Stimulated activated naive CD8-positive, alpha-beta T cell treated with anti-CD3 and anti-CD28 coated beads, Interleukin-15, Interleukin-2, amounts not matched to agents 100 U/mL and 50 U/mL, for 24 hours (primary cell): ENCODE measurements at places on chromosomes 3 and 15.
A peak's percentile ranks its signal among the peaks of the same experiment; 100 is the strongest.

- no peak for DNase-seq
Measured at GRCh38 chr3:25586167-25586505, 78.6 kb downstream of the TOP2B start.

- DNase-seq, result no peak
Measured at GRCh38 chr3:59654480-59655417, 604.9 kb upstream of the CFAP20DC start.

GRCh38 chr3:128340198-128340903, 126.3 kb downstream of the DNAJB8 start:
- DNase-seq, result no peak

DNA sequence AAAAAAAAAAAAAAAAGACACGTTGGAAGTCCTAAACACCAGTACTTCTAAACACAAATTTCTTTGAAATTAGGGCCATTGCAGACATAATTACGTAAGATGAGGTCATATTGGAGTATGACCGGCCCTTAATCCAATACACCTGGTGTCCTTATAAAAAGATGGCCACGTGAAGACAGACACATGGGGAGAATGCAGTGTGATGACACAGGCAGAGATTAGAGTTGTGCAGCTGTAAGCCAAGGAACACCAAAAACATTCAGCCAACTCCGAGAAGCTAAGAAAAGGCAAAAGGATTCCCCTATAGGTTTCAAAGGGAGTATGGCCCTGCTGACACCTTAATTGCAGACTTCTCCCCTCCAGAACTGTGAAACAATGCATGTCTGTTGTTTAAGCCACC, 379.0 kb upstream of the PDZRN3 start:
- no peak for DNase-seq

DNA sequence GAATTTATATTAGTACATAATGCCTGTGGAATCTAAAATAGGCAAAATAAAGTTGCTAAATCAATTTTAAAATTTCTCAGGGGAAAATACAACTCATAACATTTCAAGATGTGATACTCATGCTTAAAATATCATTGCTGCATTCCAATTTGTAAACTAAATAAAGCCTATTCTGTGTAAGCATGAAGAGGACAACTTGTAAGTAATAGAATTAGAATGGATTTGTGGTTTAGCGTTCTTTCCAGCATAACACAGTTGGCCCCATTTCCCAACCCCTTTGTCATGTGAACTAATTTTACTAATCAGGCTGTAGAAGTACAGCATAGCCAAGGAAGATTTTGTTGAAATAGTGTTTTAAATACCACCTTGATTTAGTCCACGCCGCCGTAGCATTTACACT, 437.2 kb downstream of the SI start:
- no peak for DNase-seq

DNA sequence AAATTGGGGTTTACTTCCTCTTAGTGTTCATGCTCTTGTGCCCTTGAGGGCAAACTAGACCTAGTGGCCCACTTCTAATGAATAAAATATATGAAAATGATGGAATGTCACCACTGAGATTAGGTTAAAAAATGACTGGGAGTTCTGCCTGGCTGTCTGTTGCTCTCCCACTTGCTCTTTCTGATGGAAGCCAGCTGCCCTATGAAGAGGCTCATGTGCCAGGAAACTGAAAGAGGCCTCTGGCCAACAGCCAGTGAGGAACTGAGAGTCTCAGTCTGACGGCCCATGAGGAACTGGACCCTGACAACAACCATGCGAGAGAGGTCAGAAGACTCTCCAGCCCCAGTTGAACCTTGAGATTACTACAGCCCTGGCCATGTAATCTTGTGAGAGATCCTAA, 107.1 kb upstream of the FHIT start:
- no peak for DNase-seq

DNA sequence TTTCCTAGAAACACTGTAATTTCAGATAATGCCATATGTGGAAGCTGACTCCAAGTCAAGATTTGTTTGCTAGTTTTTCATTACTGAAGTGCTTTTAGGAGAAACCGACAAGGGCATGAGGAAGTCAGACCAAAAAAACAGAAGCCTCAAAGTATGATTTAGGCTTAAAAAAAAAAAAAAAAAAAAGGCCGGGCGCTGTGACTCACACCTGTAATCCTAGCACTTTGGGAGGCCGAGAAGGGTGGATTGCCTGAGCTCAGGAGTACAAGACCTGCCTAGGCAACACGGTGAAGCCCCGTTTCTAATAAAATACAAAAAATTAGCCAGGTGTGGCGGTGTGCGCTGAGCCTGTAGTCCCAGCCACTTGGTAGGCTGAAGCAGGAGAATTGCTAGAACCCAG, 11.6 kb downstream of the RPL15 start:
- no peak for DNase-seq

- DNase-seq, result no peak
Measured at GRCh38 chr15:63340878-63341277, 40.8 kb downstream of the CA12 start.

- no peak for DNase-seq
Measured at GRCh38 chr15:42138968-42139386, 17.5 kb downstream of the PLA2G4F start.

- DNase-seq, result no peak
Measured at GRCh38 chr3:54192026-54192425, 69.7 kb downstream of the CACNA2D3 start.

DNA sequence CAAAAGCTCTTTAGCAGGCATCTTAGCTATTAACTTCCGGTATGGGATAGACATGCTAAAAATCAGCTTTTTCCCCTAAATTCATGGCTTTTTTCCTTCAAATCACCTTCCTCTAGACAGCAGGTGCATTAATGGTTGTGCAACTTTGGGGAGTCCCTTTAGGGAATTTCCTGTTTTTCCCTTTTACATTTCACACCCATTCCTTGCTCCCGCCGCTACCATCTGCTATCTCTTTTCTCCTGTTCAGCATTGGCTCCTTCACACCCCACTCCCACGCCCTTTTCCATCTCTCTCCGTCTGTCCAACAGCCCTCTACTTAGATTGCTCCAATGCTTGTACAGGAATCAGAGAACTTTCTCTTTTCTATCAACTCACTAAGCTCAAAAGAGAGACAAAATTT, 43.4 kb downstream of the FEZF2 start:
- no peak for DNase-seq

DNA sequence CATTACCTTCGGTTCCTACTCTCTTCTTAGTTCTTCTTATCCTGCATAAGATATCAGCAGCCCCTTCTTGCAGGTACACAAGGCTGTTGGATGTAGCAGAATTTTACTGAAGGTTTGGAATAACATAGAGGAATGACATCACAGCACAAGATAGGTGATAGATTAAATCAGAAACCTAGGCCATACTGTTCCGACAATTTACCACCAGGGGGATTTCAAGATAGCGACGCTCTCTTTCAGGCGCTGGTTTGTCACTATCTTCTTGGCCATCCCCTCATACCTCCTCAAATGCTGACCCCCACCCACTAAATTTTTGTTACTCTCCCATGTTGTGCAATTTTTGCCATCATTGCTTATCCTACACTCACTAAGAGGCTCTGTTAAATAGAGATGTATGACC, 3.5 kb downstream of the SIDT1 start:
- DNase-seq, result no peak

DNA sequence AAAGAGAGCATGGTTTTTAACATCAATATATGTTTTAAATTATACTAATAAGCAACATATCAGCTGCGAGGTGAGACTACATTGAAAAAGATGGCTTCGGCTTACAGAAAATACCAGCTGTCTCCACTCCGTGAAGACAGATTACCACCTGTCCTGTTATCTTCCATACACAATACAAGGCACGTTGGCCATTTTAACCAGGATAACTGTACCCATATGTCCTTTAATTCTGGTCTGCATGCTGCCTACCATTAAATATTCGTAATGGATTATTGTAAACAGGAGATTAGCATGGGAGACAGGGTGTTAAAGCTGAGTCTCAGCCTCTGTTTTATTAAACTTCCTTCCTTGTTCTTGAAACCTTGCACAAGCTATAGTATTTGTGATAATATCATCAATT, 855.5 kb downstream of the ROBO1 start:
- DNase-seq, result no peak

DNA sequence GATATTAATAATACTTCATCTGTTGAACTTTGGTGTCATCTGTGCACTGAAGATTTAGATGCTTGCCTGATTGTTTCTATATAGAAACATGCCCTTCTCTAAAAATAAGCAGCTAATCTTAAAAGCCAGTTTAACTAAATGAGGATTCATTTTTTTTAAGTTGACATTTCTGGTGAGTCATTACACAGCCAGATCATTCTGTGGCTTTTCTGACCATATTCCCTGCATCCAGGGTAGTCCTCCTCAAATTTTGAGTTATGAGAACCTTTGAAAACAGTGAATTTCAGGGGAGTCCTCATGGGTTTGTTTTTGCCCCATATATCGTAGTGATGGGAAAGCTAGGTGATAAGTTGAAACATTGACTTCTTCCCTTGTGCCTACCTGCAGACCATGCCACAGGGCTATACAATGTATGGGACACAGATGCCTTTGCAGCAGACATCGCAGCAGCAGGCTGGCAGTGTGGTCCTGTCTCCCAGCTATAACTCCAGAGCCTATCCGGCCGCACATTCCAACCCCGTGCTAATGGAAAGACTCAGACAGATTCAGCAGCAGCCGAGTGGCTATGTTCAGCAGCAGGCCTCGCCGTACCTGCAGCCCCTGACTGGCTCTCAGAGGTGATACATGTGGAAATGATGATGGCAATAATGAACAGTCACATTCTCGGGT, 26.5 kb upstream of the P2RY12 start:
- DNase-seq, result no peak

- DNase-seq, result peak; percentile 30
Measured at GRCh38 chr15:85702321-85703101, 92.2 kb downstream of the KLHL25 start.

- no peak for DNase-seq
Measured at GRCh38 chr15:81749716-81750375, 296.0 kb downstream of the MEX3B start.

DNA sequence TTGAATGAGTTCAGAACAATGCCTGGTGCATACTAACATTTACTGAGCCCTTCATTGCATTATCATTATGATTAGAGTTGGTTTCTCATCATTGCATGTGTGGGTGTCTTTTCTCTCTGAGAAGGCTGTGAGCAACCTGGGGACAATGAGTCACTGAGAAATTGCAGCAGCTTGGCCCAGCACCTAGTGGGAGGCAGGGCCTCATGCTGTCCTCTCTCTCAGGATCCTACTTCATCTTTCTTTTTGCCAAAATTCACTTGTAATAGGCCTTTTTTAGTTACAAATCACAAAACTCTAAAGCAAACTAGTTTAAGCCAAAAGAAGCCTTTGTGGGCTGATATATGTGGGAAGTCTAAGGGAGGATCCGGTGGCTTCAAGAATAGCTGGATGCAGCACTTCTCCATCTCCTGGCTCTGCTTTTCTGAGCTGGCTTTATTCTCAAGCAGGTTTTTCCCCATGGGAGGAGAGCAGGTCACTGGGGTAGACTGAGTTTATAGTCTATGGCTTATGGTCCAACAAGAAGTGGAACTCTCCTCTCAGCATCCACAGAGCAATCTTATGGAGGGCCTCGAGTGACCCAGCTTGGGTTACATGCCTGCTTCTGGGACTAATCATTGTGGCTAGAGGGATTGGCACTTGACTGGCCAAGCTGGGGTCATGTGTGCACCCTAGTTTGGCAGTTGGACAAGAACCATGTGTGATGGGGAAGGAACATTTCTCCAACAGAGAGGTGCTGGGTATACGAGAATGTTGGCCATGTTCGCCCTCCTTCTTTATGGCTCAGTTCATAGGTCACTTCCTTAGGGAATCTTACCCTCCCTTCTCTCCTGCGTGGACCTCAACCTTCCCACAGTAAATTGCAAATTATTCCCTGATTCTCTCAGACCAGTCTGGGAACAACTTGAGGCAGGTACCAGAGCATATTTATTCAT, 8.7 kb upstream of the CAMK1 start:
- DNase-seq, result peak; percentile 71

DNA sequence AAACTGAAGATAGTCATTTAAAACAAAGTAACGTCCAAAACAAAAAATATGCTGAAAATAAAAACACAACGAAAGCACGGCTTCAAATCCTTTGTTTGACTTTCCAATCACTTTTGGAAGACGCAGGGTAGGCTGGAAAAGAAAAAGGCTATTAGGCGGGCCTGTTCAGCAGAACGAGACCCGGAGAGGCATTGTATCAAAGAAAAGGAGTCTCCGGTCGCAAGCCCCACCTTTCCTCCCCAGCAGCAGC, 691 bp downstream of the SENP7 start:
- no peak for DNase-seq

DNA sequence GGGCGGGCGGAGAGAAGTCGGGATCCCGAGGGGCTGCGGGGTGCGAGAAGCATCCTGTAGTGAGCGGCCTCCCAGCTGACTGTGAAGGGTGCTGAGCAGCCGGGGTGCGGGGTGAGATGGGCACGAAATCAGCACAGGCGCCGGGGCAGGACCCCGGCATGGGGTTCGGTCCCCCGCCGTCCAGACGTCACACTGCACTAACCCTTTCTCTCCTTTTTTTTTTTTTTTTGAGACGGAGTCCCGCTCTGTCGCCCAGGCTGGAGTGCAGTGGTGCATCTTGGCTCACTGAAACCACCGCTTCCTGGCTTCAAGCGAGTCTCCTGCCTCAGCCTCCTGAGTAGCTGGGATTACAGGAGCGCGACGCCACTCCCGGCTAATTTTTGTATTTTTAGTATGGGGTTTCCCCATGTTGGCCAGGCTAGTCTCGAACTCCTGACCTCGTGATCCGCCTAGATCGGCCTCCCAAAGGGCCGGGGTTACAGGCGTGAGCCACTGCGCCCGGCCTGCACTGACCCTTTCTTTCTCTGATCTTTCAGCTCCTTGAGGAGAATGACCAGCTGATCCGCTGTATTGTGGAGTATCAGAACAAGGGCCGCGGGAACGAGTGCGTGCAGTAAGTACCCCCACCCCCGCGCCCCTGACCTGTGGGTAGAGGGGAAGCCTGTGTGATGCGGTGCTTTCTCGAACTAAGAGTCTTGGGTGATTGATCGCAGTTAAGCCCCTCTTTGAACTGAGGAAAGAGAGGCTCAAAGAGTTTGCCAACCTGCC, 513 bp downstream of the SS18L2 start:
- peak; percentile 25 for DNase-seq

DNA sequence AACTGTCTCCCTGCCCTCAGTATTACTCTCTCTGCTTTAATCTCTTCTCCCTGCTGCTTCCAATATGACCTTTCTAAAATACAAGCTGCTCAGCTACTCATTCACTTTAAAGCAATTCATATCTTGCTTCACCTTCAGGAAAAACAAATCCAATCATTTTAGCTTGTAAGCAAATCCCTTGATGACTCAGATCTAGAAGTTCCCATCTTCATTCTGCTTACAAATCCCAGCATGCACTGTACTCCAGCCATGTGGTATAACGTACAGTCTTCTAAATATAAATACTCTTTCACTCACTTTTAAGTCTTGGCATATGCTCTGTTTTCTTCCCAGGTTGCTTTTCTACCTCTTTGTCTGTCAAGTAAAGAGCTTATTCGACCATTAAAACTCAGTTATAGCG, 1009.1 kb upstream of the SEMA6D start:
- DNase-seq, result no peak

GRCh38 chr15:21269121-21269520, 171.2 kb downstream of the POTEB3 start:
- no peak for DNase-seq

- no peak for DNase-seq
Measured at GRCh38 chr3:8886546-8886945, 76.7 kb downstream of the RAD18 start.
